NCI-H1930 (cell line): ENCODE measurements at places on chromosomes 3 and 15.

GRCh38 chr3:15180042-15180611, 25.9 kb upstream of the CAPN7 start:
- DNase-seq = no peak

DNA sequence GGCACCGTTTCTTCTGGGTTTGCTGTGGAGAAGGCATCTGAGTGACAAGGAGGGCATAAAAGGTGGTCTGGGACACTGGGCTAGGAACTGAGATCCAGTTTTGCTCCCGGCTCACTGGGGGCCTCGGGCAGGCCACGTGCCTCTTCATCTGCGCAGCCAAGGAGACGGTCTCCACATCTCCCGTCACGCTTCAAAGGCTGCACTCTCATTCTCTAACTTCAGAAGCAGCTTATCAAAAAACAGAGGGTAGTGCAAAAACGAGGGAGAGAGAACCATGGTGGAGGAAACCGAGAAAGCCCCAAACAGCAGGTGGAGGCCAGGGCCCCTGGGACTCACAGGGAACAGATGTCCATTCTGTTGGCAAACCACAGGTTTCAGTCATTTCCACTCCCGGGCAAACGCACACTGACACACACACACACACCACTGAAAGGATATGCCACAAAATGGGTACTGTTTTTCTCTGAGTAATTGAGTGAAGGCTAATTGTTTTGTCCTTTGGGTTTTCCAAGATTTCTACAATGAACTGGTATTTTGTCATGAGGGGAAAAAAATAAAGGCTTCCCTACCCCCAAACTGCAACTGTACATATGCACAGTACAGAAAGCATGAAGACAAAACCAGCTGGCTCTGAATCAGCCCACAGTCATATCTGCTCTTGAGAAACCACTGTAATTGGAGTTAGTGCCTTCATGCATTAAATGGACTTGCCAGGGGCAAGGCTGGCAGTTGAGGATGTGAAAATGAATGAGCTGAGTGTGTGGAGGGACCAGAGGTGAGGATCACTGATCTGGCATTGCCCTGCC, 71.9 kb downstream of the MGLL start:
- DNase-seq = no peak

GRCh38 chr3:106242781-106243180, 374.0 kb upstream of the CBLB start:
- DNase-seq = no peak

GRCh38 chr3:64353226-64353625, 128.0 kb upstream of the PRICKLE2 start:
- no peak for DNase-seq

DNA sequence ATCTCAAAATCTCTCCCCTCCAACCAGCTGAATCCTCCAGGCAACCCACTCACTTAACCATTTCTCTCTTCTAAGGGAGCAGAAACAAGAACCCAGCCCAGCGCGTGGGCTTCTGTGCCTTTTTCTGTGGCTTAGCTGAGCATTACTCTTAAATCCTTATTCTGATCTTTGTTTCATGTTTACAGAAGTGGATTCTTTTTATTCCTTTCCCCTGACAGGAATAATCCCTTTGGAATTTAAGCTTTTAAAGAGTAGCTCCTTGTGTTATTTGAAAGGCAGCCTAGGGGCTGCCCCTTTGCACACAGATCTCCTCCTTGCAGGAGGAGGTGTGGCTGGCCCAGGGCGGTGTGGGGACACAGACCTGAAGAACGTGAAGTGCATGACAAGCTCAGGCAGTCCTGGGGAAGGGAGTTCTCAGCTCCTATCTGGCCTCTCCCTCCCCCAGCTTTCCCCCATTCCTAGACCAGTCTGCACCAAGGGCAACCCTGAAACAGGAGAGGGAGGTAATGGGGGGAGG, 77.1 kb upstream of the UBE2E1 start:
- no peak for DNase-seq

GRCh38 chr3:71195492-71195891, 388.0 kb downstream of the FOXP1 start:
- DNase-seq = no peak

- no peak for DNase-seq
Measured at GRCh38 chr3:100743535-100743934, 34.2 kb downstream of the TFG start.

- no peak for DNase-seq
Measured at GRCh38 chr15:64379216-64379960, 1.9 kb downstream of the PCLAF start.

DNA sequence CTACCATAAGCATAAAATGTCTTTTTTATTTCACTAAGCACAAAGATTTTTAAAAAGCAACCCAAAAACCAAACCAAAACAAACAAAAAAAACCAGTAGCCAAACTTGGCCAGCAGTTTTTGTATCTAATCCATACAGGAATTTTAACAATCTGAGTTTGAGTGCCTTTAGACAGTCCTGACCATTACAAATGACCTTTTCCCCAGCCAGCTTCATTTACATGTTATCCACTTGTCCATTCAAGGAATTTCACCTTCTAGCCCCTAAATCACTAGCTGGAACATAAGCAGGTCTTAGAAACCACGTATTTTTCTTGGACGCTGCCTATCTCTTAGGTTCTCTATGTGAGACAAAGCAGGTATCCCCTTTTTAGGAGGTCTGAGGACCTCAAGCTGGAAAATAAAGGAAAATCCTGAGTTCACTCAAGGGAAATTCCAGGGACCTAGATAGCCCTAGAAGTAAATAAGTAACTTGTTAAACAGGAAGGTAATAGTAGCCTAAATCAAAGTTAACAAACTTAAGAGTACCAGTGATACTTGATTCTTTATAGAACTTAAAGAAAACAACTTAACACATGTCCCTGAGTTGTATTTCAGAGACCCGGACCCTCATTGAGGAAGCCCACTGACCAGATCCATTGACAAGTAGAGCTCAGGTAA, 34.2 kb downstream of the CIP2A start:
- DNase-seq = no peak

DNA sequence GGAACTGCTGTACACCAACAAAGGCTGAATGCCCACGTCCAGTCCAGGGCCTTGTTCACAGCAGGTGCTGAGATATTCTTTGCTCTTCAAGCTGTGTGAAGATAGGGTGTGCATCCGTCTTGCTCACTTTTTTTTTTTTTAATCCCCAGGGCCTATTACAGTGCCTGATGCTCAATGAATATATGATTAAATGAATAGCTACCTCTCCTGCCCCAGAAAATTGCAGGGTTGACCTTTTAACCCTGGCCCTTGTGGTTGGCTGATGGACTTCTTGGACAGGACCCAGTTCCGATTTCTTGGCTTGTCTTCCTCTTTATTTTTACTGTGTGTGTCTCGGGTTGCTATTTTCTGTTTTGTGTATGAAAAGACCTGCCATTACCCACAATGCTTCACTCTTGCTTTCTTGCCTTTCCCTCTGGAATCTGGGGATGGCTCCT, 2.9 kb upstream of the FYTTD1 start:
- DNase-seq = no peak

DNA sequence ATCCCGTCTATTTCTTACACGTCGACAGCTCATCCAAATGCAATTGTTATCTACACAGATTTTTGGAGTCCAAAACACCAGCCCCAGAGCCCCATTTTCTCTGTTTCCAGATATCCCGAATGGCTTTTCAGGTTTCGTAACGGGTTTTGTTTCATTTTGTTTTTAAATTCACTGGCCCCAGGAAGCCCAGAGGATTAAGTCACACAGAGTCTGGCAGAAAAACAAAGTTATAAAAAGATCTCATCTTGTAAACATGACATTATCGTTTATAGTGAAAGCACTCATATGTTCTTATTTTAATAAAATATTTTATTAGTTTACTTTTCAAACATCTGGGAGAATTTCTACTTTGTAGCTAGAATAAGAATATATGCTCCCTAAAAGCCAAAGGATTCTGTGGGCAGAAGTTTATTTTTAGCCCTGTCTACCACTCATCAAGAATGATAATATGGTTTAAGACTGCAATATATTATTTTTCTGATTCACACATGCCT, 149.3 kb upstream of the SLC2A2 start:
- DNase-seq = no peak

DNA sequence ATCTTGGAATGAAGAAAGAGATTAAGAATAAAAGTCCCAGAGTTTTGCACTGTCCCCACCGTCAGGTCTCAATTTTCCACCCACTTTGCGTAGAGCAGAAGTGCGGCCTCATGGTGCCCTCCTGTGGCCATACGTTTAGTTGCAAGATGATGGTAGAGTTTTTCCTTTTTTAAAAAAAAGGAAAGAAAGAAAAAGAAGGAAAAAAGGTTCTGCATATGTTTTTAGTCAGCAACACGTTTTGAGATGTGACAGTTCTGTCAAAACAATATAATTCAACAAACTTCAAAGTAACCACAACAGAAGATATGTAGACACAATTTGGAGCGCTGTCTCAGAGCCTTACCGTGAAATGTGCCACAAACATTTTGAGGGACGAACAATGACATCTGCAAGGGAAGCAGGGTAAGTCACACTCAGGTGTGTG, 24.6 kb downstream of the EBLN2 start:
- DNase-seq = no peak

GRCh38 chr15:36449662-36450145, 129.7 kb upstream of the CDIN1 start:
- no peak for DNase-seq

- DNase-seq = no peak
Measured at GRCh38 chr3:105747060-105747541, 121.7 kb downstream of the CBLB start.

DNA sequence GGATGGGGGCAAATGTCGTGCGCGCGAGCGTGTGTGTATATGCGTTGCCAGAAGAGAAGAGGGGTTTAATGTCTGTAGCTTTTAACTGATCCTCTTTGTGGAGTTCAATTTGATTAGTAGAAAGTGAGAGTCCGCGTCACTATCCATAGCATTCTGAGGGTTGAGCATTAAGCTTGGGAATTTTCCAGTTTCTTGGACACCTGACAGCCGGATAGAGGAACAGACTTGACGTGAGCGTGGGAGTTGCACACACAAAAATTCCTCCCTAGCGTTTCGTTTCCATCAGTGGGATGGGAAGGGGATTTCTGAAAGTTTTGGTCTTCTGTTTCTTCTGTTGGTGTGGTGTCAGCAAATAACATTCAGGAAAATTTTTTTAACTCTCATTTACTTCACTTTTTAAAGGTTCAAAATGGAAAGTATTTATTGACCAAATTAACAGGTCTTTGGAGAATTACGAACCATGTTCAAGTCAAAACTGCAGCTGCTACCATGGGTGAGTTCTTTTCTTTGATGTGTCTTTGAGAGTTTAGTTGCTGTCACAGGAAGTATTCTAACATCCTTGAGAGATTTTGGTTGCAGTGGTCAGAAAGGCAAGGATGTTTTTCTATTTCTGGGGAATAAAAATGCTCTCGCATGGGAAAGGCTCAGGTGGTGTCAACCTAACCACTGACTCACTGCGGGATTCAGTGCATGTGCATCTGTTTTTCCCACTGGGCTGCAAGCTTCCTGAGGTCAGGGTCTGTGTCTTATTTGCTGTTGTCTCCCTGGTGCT, 841 bp downstream of the POGLUT1 start:
- no peak for DNase-seq

DNA sequence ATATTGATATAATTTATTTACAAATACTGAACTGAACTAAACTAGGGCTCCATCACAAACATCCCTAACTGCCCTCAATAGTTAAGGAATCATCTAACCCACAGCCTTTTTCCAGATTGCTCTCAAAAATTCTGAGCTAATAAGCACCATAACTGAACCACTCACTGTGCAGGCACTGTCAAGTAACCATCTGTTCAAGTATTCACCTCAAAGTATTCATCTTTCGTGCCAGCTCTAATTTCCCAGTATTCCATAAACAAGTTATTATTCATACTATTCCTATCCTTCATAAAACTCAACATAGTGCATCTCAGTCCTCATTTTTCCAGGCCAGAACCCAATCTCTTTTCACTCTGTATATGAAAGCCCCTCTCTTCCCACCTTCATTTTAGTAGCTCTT, 41.1 kb downstream of the THBS1 start:
- no peak for DNase-seq

- no peak for DNase-seq
Measured at GRCh38 chr3:34782871-34783270, 856.5 kb upstream of the ARPP21 start.
